ENCODE measurements at places on chromosomes 2 and 18.

- no peak for DNase-seq
These were observed 47.4 kb downstream of the EXOC6B start for GRCh38 chr2:72778410-72778809.

DNA sequence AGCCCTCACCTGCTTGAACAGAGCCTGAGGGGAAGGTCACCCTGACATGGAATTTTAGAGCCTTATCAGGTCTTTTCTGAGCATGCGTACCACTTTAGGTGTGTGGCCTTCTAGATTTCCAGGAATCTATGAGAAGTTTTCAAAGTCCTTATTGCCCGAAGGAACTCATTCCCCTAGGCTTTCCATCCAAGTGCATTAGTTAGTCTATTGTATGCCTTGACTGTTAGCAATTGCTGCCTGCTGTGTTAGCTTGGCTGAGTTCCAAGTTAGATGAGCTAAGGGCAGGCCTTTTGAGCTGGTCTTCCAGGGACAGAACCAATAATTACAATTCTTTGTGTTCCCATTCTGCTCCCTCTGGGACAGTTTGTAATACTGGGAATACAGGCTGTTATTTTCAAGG lies 30.8 kb upstream of the PUM2 start:
- DNase-seq: peak; percentile 97

GRCh38 chr18:47381975-47382570 lies 130.6 kb upstream of the SKOR2 start:
- no peak for DNase-seq

DNA sequence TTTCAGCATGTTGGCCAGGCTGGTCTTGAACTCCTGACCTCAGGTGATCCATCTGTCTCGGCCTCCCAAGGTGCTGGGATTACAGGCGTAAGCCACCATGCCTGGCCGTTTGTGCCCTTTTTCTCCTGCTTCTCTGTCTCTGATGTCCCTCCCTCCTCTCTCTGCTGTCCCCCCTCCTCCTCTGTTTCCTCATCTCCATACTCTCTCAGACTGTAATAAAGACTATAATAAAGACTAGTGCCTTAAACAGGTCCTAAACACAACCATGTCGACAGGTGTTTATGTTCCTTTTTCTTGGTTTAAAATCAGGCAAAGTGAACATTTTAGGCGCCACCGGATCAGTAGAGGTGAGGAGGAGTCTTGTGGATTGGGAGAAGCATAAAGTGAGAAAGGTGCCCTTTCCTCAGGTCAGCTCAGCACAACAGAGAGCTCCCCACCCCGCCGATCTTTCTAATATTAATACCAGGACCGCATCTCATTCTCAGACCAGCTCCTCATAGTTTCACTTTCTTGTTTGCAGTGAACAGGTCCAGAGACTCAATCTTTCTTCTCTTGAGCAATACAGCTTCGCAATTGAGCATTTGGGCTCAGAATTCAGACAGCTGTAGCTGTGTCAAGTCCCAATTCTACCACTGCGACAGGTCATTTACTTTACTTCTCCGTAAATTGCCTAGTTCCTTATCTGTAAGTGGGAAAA lies 23.7 kb downstream of the TIMM21 start:
- DNase-seq: no peak

DNA sequence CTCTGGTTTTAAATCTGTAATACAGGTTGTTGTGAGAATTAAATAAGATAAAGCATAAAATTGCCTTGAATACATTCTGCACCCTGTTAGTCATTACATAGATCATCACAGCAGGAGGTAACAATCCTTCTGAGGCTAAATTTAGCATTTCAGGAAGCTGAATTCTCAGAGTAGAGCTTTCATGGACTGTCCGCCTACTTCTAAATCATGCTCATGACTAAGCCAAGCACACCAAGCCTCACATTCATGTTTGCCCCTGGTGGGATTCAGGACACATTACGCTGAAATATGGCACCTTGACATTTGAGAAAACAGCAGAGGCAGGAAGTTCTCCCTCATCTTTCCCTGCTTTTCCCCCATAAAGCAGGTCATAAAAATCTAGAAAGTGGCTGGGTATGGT lies 16.6 kb upstream of the PIK3C3 start:
- no peak for DNase-seq

DNA sequence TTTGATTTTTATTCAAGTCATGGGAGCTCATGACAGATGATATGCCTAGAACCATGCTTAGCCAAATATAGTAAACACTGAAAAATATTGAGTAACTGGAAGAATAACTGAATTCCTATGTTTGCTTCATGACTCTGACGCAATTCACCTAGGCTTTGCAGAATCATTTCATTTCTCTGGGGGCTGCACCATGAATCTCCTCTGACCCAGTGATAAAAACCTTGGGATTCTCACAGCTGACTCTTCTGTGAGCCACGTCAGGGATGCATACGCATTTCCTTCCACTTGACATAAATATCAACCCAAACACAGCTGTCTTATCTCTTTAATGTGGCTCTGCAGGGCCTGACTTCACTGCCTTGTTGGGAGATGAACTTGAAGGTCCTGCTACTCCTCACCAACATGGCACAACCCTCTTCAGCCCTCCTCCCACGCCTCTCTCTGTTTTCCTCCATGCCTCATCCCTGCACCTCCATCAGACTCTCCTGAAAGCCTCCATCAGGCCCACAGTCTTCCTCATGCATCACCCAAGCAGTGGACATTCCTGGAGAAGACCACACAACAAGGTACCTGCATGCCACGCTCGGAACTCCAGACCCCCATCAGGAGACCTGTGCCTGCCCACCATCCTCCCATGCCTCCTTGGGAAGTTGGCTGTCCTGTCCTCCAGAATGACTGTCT lies 29.8 kb downstream of the COL6A3 start:
- DNase-seq: no peak

DNA sequence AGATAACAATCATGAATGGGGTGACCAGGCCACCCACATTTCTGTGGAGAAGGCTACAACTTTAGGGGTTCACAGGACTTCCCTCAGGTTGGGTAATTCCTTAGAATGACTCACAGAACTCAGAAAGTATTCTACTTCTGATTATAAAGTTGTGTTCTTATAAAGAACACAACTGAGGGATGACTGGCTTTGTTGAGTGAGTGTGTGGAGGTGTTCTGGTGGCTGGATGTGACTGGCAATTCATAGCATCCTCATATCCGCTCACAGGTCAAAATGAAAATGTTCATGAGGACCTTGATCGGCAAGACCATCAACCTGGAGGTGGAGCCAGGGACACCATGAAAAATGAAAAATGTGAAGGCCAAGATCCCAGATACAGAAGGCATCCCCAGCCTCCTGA lies 143.3 kb upstream of the CAB39 start:
- no peak for DNase-seq

DNA sequence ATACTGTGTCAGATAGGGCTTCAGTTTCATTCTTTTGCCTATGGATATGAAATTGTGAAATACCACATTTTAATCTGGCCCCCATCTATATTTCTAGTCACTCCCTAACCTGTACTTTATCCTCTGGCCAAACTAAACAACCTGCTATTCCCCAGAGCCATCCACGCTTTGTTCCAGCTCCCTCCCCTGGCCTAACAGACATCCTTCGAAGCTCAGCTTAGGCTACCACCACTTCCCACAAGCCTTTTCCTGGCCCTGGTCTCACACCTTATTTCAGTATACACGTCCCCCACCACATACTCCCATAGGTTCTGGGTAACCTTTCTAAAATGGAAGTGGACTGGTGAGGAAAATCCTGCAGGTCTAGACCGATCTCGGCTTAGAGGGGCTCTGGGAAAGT lies 55.4 kb downstream of the MAP4K3 start:
- no peak for DNase-seq

DNA sequence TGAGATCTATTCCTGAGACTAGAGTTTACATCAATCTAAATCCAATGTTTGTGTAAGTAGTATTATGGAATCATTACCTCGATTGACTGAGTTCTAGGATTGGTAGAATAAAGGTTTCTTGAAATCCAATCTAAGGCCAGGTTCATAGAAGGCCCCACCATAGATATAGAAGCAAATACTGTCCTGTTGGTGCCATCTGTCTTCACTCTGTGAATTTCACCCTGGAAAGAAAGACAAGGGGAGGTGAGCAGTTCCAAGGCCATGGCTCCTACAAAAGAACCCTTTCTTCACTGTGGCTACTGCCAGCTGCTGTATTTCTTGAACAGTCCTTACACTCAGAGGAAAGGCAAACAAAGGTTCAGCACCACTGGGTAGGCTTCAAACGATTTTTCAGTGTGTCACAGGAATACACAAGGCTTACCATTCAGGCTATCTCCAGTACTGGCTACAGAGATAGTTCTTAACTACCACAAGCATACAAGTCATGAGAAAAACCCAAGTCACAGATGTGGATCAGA lies 137.0 kb downstream of the LRP2 start:
- DNase-seq: no peak

GRCh38 chr18:32730620-32731091 lies 42.2 kb downstream of the KLHL14 start:
- peak; percentile 41 for DNase-seq

GRCh38 chr2:235614900-235615712 lies 121.3 kb downstream of the AGAP1 start:
- DNase-seq: no peak

DNA sequence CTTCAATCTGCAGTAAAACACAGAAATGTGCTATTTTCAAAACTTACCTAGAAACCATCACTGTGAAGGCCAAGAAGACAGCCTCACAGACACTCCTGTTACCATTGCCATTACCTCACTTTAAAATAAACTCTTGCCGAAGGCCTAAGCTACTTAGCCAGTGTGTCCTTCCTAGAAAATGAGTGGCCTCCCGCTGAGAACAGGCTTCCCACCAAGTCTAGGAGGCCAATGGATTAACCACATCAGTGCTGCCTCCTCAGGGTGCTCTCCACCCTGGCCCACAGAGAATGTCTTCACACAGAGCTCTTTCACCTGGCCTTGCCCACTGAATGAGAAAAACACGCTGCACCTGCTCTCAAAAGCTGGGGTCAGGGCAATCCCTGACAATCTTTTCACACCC lies 47.5 kb downstream of the L3MBTL4 start:
- DNase-seq: no peak

GRCh38 chr2:17894005-17894404 lies 15.5 kb downstream of the KCNS3 start:
- DNase-seq: no peak

DNA sequence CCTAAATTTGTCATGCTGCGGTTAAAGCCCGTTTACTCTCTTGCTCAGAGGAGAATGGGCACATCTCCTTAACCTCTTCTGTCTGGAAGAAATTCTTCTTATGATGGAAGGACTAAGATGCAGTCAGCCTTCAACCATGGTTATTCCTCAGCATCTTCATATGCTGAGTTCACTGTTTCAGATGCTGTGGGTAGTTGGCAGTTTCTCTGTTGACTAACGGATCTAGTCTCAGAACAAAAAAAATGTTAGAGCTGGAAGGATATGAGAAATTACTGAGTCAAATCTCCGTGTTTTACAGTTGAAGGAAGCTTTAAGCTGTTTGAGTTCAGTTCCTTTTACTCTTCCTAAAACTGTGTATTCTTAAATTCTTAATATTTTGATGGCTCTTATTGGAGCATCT lies 43.6 kb upstream of the PGAP1 start:
- no peak for DNase-seq

DNA sequence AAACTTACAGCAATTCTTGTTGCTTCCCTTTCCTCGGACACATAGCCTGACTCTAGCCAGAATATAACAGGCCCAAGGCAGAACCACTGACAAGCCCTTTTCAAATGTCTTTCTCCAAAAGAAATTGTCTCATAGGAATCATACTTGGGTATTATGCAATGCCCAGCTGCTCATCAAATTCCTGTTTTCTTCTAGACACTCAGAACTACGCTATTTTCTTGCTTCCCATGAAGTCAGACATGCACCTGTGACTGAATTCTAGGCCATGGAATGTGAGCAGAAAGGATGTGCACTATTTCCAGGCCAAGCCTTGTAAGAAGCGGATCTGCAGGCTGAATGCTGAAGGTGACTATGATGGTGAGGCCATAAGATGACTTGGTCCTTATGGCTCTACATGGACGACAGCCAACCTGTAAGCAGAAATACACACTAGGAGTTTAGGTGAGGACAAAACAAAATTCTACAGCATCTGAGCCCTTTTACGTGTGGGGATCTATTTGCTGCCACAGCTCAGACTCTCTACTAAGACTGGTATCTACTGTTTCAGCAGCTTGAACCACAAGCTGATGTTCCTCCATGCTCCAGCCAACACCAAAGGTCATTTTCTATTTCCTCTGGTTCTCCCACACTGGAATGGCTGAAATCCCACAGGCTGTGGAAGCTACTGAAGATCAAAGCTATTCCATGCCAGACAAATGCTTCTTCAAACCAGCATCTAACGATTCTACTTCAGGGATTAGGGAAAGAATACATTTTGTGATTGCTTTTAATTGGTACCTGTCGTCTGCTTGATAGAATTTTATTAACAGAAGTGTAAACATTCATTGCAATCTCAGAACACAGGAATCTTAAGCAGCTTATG lies 378.7 kb downstream of the RBM43 start:
- no peak for DNase-seq

- DNase-seq: no peak
These were observed 69.3 kb downstream of the KCNG2 start for GRCh38 chr18:79866889-79867574.

GRCh38 chr2:4247791-4248190 lies 544.4 kb downstream of the DCDC2C start:
- no peak for DNase-seq

DNA sequence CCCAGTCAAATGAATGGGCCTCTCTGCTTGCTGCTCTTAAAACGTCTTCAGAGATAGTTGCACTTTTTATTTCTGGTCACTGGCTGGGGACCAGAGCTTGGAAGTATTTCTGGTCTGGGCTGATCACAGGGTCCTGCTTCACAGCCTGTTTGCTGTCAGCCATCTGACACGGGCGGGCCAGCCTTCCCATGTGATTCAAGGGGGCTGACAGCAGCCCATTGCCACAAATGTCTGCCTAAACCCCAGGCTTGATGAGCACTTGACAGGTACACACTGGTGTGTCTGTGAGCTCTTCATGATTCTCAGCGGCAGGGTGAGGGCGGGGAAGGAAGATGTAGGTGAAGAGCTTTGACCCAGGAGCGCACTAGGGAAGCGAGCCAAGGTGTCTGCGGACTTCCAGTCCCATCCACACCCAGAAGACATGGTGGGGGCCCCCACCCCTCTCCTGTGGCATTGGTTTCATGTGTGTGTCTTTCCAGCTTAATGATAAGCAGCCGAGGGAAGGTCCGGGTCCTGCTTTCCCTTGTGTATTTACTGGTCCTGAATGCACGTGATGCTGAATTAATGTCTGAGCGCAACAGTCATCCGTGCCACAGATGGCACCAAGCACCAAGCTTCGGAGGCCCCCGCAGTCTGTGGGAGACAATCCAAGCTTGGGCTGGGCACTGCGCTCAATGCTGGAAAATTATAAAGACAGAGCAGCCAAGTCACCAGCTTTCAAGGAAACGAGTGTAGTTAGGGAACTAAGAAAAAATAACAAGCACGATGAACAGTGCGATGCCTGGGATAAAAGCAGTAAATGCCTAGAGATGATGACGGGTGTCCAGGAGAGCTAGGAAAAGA lies 73.3 kb downstream of the SH3BP4 start:
- no peak for DNase-seq
